RKO (cell line): ENCODE measurements at places on chromosomes 1 and 21.

GRCh38 chr1:113857776-113858175 is 13.7 kb downstream of the PTPN22 start:
- DNase-seq: no peak

DNA sequence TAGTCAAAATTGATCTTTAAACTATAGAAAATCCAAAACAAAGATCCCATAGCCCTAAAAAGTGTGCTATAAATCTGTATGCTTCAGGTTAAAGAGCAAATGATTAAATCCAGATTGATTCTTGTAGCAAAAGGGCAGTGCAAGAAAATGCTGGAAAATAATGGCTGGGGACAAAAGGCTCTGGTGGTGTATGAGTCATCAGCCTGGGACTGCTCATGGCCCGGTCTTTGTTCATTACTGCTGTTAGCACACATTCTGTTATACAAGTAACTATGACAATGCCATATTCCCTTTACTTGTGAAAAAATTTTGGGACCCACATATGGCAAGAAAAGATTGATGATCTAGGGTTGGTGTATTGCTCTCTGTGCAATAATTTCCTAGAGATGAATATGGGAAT is 89.1 kb downstream of the RWDD3 start:
- DNase-seq: peak; percentile 33

- no peak for DNase-seq
Measured at GRCh38 chr1:94560333-94560732, 18.8 kb upstream of the F3 start.

GRCh38 chr21:39022863-39023693 is 160.2 kb downstream of the PSMG1 start:
- no peak for DNase-seq

- no peak for DNase-seq
Measured at GRCh38 chr1:99594205-99594604, 51.7 kb upstream of the PALMD start.

GRCh38 chr1:153245466-153245865 is 14.0 kb upstream of the LORICRIN start:
- DNase-seq: no peak

DNA sequence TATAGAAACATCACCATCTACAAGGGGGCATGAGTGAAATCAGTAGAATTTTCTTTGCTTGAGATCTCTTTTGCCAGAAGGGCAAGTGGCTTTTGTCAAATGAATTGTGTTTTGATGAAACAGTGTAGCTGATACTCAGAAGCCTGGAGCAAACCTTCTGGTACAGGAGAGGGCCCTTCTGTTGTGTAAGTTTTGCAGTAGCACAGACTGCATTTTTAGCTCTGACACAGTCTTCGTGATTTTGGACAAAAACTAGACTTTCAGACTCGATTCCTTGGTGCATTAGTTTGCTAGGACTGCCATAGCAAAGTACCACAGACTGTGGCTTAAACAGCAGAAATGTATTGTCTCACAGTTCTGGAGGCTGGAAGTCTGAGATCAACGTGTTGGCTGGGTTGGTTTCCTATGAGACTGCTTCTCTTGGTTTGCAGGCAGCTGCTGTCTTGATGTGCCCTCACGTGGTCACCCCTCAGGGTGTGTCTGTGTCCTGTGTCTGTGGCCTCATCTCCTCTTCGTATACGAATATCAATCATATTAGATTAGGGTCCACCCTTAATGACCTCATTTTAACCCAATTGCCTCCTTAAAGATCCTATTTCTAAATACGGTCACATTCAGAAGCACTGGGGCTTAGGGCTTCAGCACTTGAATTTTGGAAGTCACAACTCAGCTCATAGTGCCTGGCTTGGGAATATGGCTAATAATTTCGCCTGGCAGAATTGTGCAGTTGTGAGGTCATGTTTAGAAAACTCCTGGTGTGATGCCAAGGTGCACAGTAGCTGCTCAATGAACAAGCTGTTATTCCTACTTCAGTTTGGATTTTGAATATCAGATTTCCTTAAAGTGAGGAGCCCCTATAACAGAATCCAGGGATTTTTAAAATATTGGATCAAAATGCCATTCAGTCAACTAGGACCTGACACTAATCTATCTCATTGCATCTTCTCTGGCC is 21.2 kb upstream of the DISC1 start:
- DNase-seq: no peak

DNA sequence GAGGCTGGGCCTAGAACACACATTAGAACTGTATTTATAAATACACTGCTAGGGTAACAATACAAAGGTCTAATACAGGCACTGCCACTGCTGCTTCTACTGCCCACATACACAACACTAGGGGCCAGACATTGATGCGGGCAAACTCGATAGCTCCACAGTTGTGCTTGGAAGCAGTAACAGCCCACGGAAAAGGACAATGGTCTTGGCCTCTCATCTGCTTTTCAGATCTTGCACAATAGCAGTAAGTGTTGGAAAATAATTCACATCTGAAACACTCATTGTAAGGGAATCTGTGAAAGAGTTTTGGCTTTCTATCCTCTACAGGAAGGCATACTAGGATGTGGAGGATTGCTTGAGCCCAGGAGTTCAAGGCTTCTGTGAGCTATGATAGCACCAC is 6.9 kb upstream of the SPOCD1 start:
- DNase-seq: no peak

DNA sequence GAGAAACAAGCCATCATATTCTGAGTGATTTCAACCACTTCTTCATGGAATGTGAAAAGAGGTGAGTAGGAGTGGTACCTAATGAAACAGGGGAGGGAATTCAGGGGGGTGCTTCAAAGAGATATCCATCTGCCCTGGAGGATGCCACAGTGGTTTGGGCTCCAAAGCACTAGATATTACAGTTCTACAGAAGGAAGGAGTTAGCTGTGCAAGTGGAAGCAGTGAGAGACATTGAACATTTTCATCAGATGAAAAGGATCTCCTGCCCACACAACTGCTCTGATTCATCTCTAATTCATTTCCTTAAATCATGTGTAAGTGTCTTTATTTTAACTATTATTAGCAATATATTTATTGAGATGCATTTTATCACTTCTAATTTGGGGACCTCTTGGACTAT is 2.8 kb upstream of the RGS5 start:
- peak; percentile 7 for DNase-seq

GRCh38 chr1:57204091-57204490 is 219.8 kb downstream of the DAB1 start:
- no peak for DNase-seq

DNA sequence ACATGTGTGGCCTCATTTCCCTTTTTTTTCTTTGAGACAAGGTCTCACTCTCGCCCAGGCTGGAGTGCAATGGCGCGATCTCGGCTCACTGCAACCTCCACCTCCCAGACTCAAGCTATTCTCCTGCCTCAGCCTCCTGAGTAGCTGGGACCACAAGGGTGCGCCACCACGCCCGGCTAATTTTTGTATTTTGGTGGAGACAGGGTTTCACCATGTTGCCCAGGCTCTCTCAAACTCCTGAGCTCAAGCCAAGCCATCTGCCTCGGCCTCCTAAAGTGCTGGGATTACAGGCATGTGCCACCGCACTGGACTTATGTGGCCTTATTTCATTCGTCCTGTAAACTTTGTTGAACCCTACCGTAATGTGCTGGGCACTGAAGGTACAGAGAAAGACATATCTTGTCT is 569 bp upstream of the WARS2 start:
- DNase-seq: peak; percentile 63

- no peak for DNase-seq
Measured at GRCh38 chr1:94622757-94623156, 81.2 kb upstream of the F3 start.

GRCh38 chr1:216532251-216532798 is 109.1 kb upstream of the USH2A start:
- no peak for DNase-seq

- no peak for DNase-seq
Measured at GRCh38 chr1:5811419-5811818, 180.8 kb downstream of the NPHP4 start.

DNA sequence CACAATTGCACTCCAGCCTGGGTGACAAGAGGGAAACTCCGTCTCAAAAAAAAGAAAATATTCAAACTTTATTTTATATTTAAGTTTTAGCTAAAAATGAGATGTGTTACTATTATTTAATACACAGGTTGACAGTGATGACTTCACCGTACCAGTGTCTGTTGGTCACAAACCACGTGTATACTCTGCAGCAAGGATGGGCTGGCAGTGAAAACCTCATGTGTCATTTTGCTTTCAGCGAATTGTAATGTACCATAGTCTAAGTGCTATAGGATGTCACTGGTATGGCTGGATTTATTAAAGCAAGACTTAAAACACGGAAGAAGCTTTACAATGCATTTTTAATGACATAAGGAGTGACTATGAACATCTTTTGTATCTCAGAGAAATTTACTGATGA is 28.1 kb upstream of the NHLH2 start:
- no peak for DNase-seq
